Stimulated activated CD4-positive, alpha-beta T cell treated with anti-CD3 and anti-CD28 coated beads, TNF-alpha, amount 100 ng/mL, for 48 hours (primary cell): ENCODE measurements at places on chromosomes 13 and 19.

DNA sequence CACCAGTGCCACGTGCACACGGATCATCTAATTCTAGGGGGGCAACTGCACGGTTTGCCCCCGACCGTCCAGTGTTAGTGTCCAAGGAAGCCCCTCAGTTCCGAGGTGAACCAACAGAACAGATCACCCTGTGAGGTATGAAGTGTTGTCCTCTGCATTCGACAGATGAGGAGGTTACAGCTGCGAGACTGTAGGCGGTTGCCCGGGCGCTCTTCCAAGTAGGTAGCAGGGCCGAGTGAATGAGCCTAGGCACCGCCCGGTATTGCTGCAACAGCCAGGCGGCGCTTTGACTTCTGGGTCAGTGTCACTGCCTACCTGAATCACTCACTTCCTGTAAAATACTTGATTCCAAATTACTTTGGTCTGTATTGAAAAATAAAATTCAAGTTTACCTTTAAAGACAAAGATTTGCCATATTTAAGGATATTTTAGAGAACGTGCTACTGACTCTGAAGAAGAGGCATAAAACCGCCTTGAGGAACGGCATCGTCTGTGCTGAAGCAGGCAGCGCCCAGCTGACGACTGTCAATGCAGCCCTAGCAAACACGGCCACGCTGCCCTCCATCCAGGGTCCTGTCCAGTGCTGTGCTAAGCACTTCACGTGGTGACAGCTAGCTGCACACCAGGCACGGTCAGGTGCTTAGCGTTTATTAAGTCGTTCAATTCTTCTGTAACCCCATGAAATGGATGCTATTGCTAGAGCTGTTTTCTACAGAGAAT lies 19.3 kb upstream of the RASA3 start:
- no peak for DNase-seq

DNA sequence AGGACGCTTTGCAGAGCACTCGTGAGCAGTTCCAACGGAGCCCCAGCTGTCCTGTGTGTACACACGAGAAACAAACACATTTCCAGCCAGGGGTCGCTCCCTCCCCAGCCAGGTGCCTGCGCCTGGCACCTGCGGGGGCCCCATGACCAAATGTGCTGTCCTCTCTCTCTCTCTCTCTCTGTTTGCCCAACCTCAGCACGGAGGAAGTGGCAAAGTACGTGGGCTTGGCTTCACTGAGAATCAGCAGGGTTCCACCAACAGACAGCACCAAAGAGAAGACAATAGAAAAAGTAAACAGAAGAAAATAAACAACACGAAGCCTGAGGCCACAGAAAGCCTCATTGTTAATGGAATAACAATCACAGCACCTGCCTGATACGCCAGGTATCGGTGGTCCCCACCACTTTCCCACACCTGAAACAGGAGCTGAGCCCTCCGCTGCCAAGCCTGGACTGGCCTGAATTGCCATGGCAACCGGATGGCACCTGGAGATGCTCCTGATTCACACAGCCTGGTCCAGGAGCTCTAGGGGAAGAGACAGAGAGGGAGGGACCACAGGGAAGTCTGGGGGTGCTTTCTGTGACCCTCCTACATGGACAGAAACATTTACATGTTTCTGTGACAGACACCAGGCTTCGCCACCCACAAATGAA lies 103.9 kb upstream of the CACNA1A start:
- no peak for DNase-seq

DNA sequence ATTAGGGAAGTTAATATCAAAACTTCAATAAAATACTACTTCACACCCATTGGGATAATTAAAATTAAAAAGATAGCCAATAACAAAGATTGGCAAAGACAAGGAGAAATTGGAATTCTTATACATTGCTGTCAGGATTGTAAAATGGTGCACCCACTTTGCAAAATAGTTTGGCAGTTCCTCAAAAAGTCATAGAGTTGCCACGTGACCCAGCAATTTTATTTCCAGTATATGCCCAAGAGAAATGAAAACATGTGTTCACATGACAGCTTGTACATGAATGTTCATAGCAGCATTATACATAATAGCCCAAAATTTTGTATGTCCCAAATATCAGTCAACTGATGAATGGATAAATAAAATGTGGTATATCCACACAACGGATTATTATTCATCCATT lies 3.3 kb downstream of the MBD3L1 start:
- no peak for DNase-seq

- DNase-seq, result no peak
Observed at GRCh38 chr13:97394542-97394941, 39.4 kb upstream of the RAP2A start.

GRCh38 chr13:101258071-101258470 lies 158.2 kb downstream of the NALCN start:
- peak; percentile 56 for DNase-seq

DNA sequence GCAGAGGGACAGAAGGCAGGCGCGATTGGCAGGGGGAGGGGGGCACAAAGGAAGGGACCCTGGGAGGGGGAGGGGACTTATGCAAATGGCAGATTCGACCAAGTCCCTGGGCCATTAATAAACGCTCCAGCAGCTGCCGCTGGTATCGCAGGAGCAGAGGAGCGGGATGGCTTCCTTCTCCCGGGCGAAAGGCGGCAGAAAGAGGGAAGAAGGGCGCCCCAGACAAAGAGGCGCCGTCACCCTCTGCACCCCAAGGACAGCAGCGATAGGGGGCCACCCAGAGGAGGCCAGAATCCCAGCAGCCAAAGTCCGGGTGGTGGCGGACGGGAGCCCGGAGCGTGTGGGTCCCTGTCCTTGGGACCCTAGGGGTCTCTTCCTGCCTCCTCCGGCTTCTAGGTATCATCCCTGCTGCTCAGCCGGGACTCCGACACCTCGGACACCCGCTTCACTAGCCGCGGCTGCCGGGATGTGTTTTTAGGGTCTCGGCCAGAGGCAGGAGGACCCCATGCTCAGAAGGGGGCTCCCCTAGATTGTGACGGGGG lies 1.9 kb downstream of the PTPRS start:
- DNase-seq, result no peak

GRCh38 chr13:33745370-33746324 lies 72.3 kb upstream of the RFC3 start:
- DNase-seq, result no peak

DNA sequence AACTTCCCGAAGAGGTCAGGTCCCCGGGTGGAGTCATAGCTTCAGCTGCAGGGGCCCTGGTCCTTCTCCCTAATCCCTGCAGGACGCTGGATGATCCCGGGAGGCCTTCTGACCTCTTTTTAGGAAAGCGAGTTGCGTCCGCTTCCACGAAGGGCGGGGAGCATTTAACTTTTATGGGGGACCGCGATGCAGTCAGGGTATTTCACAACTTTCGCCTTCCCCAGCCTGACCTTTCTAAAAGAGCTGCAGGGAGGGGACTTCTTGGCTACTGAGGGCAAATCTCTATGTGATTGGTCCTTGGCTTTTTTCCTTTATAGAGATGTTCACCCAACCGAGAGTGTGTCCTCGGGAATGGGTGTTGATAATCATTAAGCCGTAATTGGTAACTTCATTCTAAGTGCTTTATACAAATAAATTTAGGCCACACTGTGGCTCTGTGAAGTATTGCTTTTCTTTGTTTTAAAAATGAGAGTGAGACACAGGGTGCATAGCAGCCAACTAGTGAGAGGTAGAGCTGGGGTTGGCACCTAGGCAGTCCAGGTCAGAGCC lies 778 bp downstream of the ZNF230 start:
- no peak for DNase-seq

GRCh38 chr13:44758630-44759383 lies 182.7 kb upstream of the TSC22D1 start:
- no peak for DNase-seq

DNA sequence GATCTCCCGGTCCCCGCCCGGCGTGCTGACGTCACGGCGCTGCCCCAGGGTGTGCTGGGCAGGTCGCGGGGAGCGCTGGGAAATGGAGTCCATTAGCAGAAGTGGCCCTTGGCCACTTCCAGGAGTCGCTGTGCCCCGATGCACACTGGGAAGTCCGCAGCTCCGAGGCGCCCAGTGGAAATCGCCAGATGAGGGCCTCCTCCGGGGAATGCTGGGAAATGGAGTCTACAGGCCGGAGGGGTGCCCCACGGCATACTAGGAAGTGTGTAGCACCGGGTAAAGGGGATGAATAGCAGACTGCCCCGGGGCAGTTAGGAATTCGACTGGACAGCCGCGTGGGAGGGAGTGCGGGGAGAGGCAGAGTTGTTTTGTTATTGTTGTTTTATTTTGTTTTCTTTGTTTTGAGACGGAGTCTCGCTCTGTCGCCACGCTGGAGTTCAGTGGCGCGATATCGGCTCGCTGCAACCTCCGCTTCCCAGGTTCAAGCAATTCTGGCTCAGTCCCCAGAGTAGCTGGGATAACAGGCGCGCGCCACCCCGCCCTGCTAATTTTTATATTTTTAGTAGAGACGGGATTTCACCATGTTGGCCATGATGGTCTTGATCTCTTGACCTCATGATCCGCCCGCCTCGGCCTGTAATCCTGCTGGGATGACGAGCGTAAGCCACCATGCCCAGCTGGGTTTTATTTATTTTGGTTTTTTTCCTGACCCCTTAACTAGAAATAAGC lies 390 bp upstream of the PPP1R12C start:
- DNase-seq, result peak; percentile 98

- no peak for DNase-seq
Observed at GRCh38 chr13:93307136-93307535, 80.5 kb downstream of the GPC6 start.

DNA sequence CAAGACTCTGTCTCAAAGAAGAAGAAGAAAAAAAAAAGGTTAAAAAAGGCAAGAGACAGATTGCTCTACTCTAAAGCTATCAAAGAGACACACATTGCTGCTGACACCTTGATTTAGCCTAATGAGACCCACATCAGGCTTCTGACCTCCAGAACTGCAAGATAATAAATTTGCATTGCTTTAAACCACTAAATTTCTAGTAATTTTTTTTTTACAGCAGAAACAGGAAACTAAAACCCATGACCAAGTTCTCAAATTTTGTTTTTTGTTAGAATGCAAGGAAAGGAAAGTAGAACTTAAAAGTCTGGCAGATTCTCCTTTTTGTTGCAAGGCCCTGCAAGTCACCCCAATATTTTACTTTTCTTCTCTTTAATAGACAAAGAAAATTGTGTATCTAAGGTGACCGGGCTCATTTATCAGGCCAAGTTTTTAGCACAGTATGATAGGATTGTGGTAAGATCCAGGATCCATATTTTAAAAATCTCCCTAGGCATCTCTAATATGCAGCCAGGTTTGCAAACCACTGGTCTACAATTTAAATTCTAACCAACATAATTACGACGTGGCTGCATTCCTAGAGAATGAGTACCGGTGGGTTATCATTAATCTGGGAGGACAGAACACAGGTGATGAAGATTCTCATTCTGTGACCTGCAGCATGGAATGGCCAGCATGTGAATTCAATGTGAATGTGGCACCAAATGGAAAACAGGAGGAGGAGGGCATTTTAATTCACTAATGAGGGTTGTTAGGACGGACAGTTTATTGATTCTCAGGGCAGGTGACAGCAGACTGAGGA lies 56.7 kb upstream of the MED4 start:
- DNase-seq, result no peak
